Activated CD4-positive, alpha-beta memory T cell treated with anti-CD3 and anti-CD28 coated beads for 36 hours (primary cell): ENCODE measurements at places on chromosomes 7 and 10. TPM values are rescaled to one million over a fixed set of nuclear protein-coding genes. Genes with fewer than 3 reads are reported as not detected.
A peak's percentile ranks its signal among the peaks of the same experiment; 100 is the strongest.

DNA sequence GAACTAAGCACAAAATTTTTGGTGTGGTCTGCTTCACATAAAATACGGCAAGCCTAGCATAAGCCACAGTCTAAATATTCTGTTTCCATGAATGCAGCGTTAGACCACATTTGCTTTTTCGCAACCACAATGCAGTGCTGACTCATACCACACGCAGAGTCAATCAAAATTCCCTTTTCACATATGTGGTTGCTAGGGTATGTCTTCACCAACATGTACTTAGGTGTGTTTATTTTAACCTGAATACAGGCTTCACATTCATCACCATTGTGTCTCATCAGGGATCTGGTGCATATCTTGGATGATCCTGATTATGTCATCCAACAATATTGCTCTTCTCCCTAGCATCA lies 90.8 kb downstream of the CHN2 start:
- no peak overlapping the region for H3K4me3 ChIP-seq
- no peak overlapping the region for H3K27ac ChIP-seq
- H3K36me3 ChIP-seq = no peaks in the 10 kb centered on the region
- peak; percentile 68 for DNase-seq
- H3K27me3 ChIP-seq = peaks cover 15% of the 10 kb centered on the region
- peaks cover 29% of the 10 kb centered on the region for H3K4me1 ChIP-seq

DNA sequence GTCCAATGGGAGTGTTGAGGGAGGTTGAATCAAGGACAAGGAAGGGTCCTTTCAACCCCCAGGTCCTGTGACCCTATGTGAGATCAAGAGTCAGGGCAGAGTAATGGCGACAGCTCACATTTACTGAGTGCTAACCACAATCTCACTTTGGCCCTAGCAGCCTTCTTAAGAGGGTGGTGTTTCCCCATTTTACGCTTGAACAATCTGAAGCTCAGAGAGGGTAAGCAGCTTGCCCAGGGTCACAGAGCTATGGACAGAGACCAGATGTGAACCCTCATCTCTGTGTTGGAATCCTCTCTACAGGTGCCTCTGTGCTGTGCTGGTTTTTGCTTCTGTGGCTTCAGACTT lies 102.0 kb downstream of the GRK5 start:
- H3K27ac ChIP-seq = no peak overlapping the region
- DNase-seq = no peak
- peaks cover 5% of the 10 kb centered on the region for H3K27me3 ChIP-seq
- H3K36me3 ChIP-seq = no peaks in the 10 kb centered on the region
- H3K4me1 ChIP-seq = peaks cover 60% of the 10 kb centered on the region

DNA sequence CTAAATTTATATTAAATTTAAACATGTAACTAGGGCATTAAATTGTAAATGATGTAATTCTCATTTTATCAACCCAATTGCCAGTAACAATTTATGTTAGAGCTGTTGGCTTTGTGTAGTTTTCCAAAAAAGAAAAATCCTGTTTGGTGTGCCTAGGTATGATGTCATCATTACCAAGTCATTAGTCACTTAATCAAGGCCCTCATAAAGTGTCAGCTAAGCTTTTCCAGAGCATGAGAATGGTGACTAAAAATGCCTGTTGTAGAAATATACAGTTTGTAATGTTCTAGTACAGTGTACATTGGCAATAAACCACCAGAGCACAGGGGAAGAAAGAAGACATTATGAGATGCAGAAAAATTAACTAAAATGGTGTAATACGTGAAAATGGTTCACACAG lies 593.8 kb upstream of the ANKRD30A start:
- H3K36me3 ChIP-seq = no peaks in the 10 kb centered on the region
- no peak for DNase-seq
- H3K27ac ChIP-seq = no peak overlapping the region
- no peaks in the 10 kb centered on the region for H3K4me1 ChIP-seq
- H3K4me3 ChIP-seq = no peak overlapping the region
- no peaks in the 10 kb centered on the region for H3K27me3 ChIP-seq

DNA sequence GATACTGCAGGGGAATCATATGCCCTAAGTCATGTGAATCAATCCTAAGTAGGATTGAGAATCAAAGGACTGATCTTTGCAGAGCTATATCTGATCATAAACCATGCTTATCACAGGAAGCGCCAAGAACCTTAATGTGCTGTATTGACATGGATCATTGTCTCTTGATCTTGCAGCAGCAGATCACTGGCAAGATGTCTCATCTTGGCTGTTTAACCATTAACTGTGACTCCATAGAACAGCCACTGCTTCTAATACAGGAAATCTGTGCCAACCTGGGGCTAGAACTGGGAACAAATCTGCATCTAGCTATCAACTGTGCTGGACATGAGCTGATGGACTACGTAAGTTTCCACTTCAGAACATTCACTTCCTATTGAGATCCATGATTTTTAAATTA lies 21.6 kb downstream of the ENO4 start:
- no peaks in the 10 kb centered on the region for H3K4me1 ChIP-seq
- H3K27ac ChIP-seq = no peak overlapping the region
- peaks cover 7% of the 10 kb centered on the region for H3K27me3 ChIP-seq
- H3K36me3 ChIP-seq = no peaks in the 10 kb centered on the region

DNA sequence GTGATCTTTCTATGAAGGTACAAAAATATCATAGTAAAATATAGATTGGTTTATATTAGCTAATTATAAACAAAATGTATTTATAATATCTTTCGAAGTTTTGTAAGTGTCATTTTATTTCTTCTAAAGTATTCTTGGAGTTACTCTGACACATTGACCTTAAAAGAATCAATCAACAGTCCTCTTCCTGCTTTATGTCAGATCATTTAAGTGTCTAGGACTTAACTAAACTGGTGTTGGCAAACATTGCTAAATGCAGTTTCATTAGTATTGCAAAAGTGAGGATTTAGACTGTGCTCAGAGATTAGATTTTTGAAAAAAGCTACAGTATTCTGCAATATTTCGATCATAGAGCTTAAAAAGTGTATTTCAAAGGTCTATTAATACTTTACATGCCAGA lies 10.3 kb downstream of the GLCCI1 start:
- no peak overlapping the region for H3K27ac ChIP-seq
- H3K27me3 ChIP-seq = no peaks in the 10 kb centered on the region
- H3K36me3 ChIP-seq = no peaks in the 10 kb centered on the region
- no peak for DNase-seq

DNA sequence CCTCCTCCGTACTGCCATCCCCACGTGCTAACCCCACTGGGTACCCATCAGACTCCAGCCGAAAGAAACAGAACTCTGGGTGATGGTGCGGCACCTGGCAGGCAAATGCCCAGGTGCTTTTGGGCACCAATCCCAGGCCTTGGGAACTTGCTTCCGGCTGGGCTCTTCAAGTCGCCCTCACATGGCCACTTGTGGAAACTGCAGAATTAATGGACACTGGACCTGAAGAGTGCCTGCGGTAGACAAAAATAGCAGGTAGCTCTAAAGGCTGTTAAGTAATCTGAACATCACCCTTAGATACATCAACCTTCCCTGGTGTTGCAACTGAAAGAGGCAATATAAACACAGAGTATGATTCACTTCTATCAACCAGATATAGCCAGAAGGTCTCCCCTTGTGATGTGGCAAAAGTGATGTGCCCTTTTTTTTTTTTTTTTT lies 644.4 kb downstream of the GRM8 start:
- no peak overlapping the region for H3K4me3 ChIP-seq
- H3K4me1 ChIP-seq = no peaks in the 10 kb centered on the region
- H3K27me3 ChIP-seq = no peaks in the 10 kb centered on the region
- no peak overlapping the region for H3K27ac ChIP-seq

- peaks cover 6% of the 10 kb centered on the region for H3K4me1 ChIP-seq
- peak overlapping the region; percentile 91 for H3K4me3 ChIP-seq
- H3K36me3 ChIP-seq = no peaks in the 10 kb centered on the region
- DNase-seq = no peak
Measured at GRCh38 chr7:152462995-152463708, 27.3 kb upstream of the KMT2C start.

GRCh38 chr10:45403151-45403550 lies 29.1 kb downstream of the ALOX5 start:
- H3K27ac ChIP-seq = no peak overlapping the region
- peaks cover 9% of the 10 kb centered on the region for H3K27me3 ChIP-seq

GRCh38 chr10:94617389-94617944 lies 66.1 kb upstream of the CYP2C18 start:
- H3K4me1 ChIP-seq = peaks cover 3% of the 10 kb centered on the region
- H3K36me3 ChIP-seq = peaks cover 9% of the 10 kb centered on the region
- no peak overlapping the region for H3K4me3 ChIP-seq
- H3K27ac ChIP-seq = no peak overlapping the region
- no peak for DNase-seq

GRCh38 chr10:94546049-94546900 lies 687 bp downstream of the HELLS start:
- no peaks in the 10 kb centered on the region for H3K27me3 ChIP-seq
- H3K36me3 ChIP-seq = peaks cover 29% of the 10 kb centered on the region
- peak overlapping the region; percentile 98 for H3K4me3 ChIP-seq
- DNase-seq = peak; percentile 13
- H3K27ac ChIP-seq = peak overlapping the region; percentile 93

DNA sequence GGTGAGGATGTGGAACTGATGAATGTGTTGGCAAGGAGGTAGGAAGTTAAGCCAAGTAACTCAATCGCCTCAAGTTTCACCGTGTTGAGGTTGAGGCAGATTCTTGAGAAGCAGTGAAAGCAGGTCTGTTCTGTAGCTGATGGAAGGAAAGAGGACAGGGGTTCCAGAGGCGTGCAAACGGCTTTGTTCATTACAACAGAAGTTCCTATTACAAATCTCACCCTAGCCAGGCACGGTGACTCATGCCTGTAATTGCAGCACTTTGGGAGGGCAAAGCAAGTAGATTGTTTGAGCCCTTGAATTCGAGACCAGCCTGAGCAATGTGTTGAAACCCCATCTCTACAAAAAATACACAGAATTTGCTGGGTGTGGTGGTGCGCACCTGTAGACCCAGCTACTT lies 36.9 kb upstream of the PTF1A start:
- H3K4me1 ChIP-seq = peaks cover 2% of the 10 kb centered on the region
- no peak for DNase-seq
- H3K27ac ChIP-seq = no peak overlapping the region
- H3K4me3 ChIP-seq = no peak overlapping the region
- H3K36me3 ChIP-seq = no peaks in the 10 kb centered on the region

DNA sequence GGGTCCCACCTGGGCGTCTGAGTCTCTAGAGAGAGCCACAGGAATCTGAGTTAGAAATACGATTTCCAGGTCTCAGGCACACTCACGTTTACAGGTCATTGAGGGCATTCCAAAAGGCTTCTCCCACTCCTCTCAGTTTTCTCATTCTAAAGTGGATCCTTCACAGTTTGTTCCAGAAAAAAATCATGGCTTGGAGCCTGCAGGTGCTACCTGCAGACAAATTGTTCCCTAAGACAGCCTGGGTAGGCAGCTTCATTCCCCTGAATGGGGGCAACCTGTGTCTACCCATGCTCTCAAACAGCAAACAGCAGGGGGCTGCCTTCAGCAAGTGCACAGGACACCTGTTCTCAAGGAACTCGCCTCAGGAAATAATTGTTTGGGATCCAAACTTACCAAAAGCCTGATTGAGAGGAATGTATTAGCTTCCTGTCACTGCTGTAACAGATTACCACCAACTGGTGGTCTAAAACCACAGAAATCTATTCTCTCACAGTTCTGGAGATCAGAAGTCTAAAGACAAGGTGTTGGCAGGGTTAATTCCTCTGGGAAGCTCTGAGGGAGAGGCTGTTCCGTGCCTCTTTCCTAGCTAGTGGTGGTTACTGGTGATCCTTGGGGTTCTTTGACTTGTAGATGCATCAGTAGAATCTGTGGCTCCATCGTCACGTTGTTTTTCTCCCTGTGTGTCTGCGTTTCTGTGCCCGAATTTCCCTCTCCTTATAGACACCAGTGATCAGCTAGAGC lies 117.2 kb downstream of the RAB11FIP2 start:
- no peak overlapping the region for H3K27ac ChIP-seq
- DNase-seq = no peak
- no peaks in the 10 kb centered on the region for H3K4me1 ChIP-seq
- H3K27me3 ChIP-seq = peaks cover 1% of the 10 kb centered on the region
- no peaks in the 10 kb centered on the region for H3K36me3 ChIP-seq

- no peak overlapping the region for H3K4me3 ChIP-seq
- no peak overlapping the region for H3K27ac ChIP-seq
- H3K36me3 ChIP-seq = no peaks in the 10 kb centered on the region
- no peak for DNase-seq
Measured at GRCh38 chr10:25564351-25564750, 369.7 kb upstream of the MYO3A start.

GRCh38 chr7:44368885-44369284 lies 43.5 kb upstream of the CAMK2B start:
- H3K4me3 ChIP-seq = no peak overlapping the region
- H3K36me3 ChIP-seq = no peaks in the 10 kb centered on the region
- DNase-seq = no peak

- H3K27ac ChIP-seq = no peak overlapping the region
- H3K4me3 ChIP-seq = no peak overlapping the region
- H3K27me3 ChIP-seq = peaks cover 71% of the 10 kb centered on the region
- H3K4me1 ChIP-seq = peaks cover 12% of the 10 kb centered on the region
- no peaks in the 10 kb centered on the region for H3K36me3 ChIP-seq
Measured at GRCh38 chr7:27179030-27179429, 4.9 kb upstream of the HOXA10 start.

- H3K27me3 ChIP-seq = peaks cover 41% of the 10 kb centered on the region
- peak overlapping the region; percentile 22 for H3K4me3 ChIP-seq
- H3K36me3 ChIP-seq = no peaks in the 10 kb centered on the region
- peak; percentile 78 for DNase-seq
Measured at GRCh38 chr7:45923290-45923689, 2.2 kb upstream of the IGFBP3 start.

GRCh38 chr10:88401671-88402347 lies 181.3 kb downstream of the RNLS start:
- no peak overlapping the region for H3K27ac ChIP-seq
- no peak overlapping the region for H3K4me3 ChIP-seq
- H3K27me3 ChIP-seq = no peaks in the 10 kb centered on the region
- no peak for DNase-seq
- peaks cover 6% of the 10 kb centered on the region for H3K4me1 ChIP-seq

DNA sequence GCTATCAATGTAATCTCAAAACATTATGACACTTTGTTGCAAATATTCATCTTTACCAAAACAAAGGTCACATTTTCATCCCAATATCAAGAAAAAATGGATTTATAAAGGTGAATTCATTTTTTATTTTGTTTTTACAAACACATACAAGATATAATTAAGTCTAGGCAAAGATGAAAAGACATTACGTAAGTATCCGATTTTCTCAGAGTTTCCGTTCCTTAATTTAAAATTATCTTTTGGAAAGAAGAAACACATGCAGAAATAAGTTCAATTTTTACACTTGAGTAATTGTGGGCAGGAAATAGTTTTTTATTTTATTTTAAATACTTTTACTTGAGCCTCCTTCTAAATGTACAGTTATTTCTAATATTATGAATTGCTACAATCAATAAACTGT lies 24.6 kb downstream of the RTKN2 start:
- H3K36me3 ChIP-seq = peaks cover 2% of the 10 kb centered on the region
- peaks cover 36% of the 10 kb centered on the region for H3K4me1 ChIP-seq
- no peaks in the 10 kb centered on the region for H3K27me3 ChIP-seq
- H3K4me3 ChIP-seq = no peak overlapping the region
- peak overlapping the region; percentile 94 for H3K27ac ChIP-seq

GRCh38 chr10:127452568-127452967 lies 96.5 kb upstream of the NPS start:
- H3K4me1 ChIP-seq = no peaks in the 10 kb centered on the region
- no peak overlapping the region for H3K4me3 ChIP-seq
- H3K27me3 ChIP-seq = peaks cover 3% of the 10 kb centered on the region
- no peak overlapping the region for H3K27ac ChIP-seq

The PRSS37 gene
- total RNA-seq = not detected

The SLC18A2 gene
- not detected for total RNA-seq

The MACROH2A2 gene
- 4.1 TPM for total RNA-seq

The TSPAN12 gene
- total RNA-seq = not detected

The CALML3 gene
- total RNA-seq = not detected

The PRF1 gene
- total RNA-seq = 32.6 TPM

The NPY gene
- not detected for total RNA-seq

The LIPN gene
- total RNA-seq = not detected
